Stimulated activated CD4-positive, alpha-beta T cell treated with anti-CD3 and anti-CD28 coated beads, Interleukin-1b, Interleukin-23, amount 100 ng/mL, for 24 hours (primary cell): ENCODE measurements at places on chromosomes 5 and 9.

- no peak for DNase-seq
These were observed 106.8 kb downstream of the MSX2 start for GRCh38 chr5:174831031-174831660.

- no peak for DNase-seq
These were observed at the start of gene PTGR1 for GRCh38 chr9:111599092-111599954. Gene PTGR1, minus strand, starts transcription at chr9:111599647. Its CDS starts 2,225 bp downstream, at chr9:111597422.

DNA sequence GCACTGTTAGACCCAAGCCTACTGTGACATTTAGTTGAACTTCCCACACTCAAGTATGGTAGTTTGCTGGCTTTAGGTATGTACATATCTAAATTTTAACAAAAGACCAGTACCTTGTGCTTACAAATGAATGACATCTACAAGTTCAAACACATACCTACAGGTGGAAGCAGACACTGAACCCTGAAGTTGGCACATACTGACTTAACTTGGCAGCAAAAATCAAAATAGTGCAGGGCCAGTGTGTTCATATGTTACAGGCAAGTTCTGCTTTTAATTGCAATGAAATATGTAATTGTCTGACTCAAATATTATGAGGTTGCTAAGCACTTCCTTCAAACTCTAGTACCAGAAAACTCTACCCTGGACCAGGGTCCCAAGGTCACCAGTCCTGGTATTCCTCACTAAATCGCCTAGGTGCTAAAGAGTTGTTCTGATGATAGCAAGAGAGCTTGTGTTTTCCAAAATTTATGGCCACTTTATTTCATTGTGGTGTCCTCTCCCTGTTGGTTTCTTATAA, 77.4 kb downstream of the MEGF10 start:
- no peak for DNase-seq

GRCh38 chr5:135007749-135008363, 26.2 kb downstream of the PITX1 start:
- DNase-seq = no peak

DNA sequence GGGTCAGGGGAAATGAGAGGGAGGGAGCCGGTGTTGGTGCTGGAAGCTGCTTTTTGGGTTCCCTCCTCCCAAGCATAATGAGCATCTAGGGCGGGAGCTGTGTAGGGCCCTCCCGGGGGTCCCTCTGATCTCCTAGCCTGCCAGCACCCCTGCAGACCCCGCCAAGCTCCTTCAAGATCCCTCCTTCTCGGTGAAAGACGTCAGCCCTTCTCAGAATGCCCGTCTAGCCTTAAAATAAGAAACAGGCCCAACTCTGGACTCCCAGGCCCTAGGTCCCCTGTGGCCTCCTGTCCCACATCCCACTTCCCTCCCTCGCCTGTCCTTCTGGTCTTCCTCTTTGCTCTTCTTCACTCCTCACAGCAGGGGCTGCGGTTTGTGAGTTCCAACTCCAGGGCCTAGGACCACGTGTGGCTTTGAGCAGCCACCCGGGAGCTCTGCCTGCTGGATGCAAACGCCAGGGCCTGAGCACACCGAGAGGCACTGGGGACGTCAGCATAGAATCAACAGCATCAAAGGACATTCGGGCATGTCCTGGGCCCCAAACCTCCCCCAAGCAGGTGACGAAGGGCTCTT, 8.8 kb upstream of the SCGB3A1 start:
- no peak for DNase-seq

GRCh38 chr9:130214776-130215340, 42.7 kb downstream of the NCS1 start:
- DNase-seq = no peak

DNA sequence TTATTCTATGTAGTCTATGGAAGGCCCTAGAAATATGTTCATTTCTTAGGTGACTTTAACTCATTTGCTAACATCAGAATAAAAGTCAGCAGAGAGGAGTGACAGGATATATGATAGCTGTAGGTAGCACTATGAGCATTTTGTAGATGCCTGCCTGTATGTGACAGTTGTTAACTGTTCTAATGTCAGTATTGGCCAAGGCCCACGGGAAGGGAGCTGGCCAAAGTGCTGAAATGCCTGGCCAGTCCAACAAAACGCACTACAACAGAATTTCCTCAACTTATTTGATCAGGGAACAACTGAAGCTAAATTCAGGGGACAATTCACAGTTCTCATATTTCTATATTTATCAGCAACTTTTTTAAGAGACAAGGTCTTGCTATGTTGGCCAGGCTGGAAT, 20.8 kb downstream of the SV2C start:
- DNase-seq = no peak

DNA sequence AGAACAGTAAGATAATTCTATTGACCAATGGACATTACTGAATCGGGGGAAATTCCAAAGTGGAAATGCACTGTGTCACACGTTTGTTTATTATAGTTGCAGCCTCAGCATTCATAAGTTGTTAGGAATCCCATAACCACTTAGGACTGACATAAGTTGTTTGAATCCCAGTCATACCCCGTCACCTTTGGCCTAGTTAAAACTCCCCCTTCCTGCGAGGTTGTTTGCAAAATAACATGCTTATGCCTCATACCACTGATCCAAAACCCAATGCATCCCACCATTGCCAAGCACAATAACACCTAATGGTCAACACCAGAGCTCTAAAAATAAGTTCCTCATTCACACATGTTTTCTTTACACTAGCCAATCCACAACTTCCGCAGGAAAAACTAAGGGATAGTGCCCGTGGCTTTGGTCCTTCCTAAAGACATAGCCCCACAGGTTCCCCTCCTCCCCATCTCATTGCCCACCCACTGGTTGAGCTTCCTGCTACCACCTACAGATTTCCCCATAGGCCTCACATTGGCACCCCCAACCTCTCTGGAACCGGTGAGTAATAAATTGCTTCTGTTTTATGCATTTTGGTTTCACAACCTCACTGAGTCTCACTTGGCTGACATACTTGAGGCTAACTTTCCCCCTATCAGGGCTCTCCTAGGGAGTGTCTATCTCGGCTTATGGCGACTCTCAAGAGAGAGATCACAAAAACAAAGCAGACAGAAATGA, 42.3 kb upstream of the MUSK start:
- no peak for DNase-seq

DNA sequence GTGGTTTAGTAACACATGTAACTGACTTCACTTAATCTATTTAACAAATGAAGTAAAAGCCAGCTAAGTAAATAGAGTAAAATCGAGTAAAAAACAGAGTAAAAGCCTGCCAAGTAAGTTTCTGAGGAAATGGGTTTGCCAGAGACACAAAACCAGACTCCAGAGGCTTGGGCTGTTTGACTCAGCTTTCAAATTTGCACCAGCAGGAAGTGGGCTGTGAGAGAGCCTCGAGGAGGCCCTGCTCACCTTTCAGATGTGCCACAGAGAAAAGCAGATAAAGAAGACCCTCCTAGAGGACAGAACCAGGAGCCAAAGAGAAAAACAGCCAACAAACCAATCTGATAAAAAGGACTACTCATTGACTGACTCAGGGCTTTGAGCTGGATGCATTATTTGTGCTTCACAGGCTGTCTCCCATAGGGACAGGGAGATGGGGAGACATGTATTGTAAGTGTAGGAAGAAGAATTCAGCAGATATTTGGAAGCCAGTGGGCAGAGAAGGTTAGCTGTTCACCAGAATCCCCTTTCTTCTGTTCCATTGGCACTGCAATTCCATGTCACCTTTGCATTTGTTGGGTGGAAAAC, 14.4 kb upstream of the AMACR start:
- DNase-seq = no peak

DNA sequence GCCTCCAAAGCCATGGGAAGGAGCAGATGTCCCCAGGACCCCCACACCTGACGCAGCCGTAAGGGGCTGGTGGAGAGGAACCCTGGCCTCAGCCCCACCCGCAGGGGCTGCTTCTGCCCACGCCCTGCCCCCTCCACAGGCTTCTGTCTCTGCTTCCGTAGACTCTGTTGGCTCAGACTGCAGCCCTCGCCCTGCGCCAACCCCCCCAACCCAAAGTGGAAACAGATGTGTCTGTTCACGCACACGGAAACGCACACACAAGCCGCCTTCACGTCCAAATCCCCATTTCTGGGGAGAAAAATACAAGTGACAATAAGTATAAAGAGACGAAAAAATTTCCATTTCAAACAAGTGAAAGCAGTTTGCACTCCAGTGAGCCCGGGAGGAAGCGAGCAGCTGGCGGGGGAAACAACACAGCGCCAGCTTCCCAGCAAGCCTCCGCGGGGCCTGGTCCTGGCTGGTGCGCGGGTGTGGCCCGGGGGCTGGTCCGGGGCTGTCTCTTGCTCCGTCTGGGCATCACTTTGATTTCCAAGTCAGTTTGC, 32.6 kb upstream of the RXRA start:
- no peak for DNase-seq

- DNase-seq = no peak
These were observed 209.1 kb upstream of the TUT7 start for GRCh38 chr9:86563350-86563749.

GRCh38 chr9:79700607-79701360, 129.0 kb downstream of the TLE4 start:
- DNase-seq = no peak

- DNase-seq = no peak
These were observed 3.5 kb upstream of the SPTAN1 start for GRCh38 chr9:128548876-128549275.

DNA sequence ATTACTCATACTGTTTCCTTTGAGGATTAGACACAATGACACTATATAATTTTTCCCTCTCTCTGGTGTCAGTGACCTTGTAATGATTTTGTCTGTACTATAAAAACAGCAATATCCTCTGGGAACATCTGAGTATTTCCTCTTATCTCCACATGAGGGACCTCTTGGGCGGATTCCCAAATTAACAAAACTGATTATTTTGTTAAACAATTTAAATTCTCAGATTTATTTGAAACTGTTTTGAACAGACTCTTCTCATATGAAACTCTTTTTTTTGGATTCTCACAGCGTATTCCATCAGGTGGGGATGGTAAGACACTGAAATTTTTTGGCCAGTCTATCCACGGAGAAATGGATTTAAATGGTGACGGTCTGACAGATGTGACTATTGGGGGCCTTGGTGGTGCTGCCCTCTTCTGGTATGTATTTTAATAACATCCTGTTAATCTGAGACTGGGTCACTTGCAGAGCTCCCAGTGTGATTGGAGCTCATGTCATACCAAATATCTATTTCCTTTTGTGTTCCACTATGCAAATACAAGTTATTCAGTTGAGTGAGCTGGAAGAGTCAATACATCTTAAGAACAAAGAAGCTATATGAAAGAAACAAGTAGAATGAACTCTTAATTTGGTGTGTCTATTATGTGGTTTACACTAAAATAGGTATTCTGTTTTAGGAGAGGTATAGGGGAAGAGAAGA, 73.8 kb upstream of the ITGA2 start:
- DNase-seq = peak; percentile 24

DNA sequence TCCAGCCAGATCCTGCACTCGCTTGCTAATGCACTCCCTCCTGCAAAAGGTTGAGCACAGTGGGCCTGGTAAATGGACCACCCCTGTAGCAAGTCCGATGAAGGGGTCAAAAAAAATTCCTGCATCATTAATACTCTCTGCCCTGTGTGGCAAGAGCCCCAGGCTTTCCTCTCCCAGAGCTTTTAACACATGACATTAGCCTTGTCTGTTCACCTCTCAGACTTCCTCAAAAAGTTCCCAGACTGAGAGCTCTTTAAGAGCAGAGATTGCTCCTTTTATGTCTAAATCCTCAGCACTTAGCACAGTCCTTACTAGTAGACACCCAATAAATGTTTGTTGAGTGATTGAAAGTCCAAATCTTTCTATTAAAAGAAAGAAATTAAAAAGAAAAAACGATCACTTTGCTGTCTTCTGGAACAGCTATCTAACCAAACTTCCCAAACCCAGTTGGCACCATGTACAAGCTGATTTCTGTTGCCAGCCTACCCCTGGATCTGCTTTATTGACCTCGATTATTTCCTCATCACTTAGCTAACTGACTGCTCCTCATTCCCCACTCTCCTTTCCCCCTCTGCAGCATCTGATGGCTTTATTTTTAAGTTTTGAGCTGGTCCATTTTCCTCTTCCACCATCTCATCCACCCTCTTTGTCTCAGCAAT, 209.8 kb downstream of the ENC1 start:
- no peak for DNase-seq

DNA sequence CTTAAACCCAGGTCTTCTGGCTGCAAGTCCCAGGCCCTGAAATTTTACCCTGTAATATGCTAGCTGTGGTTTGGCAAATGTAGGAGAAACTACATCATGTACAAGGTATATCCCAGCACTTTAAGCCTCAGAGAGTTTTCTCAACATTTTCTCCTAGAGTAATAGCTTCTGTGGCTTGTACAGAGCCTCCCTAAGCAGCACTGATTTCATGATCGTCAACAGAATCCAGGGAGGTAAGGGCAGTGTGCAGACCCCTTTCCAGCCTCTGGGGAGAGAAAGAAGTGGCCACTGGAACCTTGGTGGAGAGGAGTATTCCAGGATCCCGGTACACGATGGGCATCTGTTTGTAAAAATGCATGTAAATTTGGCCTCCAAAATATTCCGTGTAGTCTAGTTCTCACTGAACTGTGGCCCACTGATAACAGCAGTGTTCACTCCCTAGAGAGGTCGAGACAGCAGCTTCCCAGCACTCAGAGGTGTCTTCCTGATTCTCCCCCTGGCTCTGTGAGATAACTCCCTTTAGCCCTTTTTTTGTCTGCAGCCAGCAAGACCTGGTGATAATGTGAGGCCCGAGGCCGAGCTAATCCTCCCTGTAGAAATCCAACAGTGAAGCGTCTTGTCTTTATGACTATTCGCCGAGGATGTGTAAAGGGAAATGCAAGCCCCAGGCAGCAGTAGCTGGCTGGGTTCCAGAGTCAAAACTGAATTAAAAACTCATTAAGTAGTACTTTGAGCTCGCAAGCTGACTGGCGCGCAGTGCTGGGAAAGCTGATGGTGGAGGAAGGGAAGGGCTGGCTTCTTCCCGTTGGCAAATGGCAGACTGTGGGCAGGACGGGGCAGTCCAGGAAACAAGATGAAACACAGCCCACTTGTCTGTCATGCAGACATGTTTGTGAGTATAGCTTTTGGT, 59.0 kb downstream of the MAP1B start:
- no peak for DNase-seq

GRCh38 chr9:112655668-112656067, 62.2 kb downstream of the INIP start:
- no peak for DNase-seq

DNA sequence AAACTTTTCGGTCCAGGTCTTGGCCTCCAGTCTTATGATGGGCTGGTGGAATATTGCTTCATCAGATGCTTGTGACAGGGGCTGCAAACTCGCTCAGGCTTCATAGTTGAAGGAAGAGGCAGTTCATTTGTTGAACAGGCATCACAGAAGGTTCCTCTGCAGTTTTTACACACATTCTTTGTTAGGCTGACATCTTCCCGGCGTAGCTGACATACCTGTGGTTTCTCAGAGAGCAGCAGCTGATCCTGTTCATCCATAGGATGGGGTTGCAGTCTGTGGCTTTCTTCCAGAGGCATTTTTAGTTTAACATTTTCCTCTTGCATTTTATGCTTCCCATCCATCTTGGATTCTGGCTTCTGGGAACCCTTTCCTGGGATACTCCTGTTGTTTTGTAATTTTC, 1255.2 kb downstream of the EFNA5 start:
- no peak for DNase-seq

DNA sequence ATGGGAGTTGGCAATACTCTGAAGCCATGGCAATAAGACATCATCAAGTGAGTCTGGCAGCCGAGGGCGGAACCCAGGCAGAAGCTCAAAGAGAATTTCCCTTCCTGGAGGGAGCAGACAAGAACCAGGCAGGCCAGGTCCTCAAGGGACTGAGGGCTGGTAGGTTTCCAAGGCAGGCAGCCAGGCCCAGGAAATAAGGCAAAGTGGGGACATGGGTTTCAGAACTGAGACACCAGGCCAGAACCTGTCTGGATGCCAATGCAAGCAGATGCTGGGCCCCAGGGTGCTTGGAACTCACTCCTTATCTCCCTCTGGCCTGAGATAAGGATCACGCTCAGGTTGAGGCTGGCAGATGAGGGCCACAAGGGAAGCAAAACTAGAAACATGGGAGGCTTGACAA, 8.9 kb downstream of the TSSK1B start:
- DNase-seq = no peak
